ENCODE measurements at places on chromosomes 3 and 15.

- DNase-seq, result no peak
Observed at GRCh38 chr3:46469680-46470357, 5.1 kb upstream of the LTF start.

DNA sequence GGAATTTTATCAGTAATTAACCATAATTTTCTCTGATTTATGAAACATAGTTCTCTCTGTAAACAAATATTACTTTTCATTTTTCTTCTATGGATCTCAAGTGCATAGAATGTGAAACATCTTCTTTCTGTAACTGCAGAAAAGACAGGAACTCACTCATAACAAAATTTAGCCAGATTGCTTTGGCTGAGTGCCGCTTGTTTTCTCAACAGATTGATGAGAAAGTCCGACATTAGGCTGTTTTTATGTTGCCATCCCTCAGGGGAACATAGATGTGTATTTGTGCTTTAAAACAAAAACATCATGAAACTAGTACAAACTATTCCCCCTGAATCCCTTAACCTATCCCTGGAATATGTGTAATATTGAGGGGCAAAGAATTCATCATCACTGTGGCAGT is 154.2 kb downstream of the B3GALNT1 start:
- no peak for DNase-seq

DNA sequence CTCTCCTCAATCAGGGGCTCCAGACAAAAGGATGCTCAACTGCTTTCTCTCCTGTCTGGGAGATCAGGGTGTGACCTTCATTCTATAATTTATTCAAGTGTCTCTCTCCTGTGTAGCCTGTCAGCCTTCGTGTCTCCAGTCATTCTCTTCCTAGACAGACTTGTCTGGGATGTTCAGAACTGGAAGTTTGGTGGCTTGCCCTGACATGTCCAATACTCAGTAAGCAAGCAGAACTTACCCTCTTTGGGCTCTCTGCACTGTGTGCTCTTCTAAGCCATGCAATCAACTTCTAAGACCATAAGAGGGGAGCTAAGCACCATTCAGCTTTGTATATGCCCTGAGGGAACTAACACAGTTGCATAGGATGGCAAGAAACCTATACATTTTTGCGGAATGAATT is 14.1 kb downstream of the ACKR2 start:
- no peak for DNase-seq

- DNase-seq, result no peak
Observed at GRCh38 chr3:172066880-172067796, 27.8 kb downstream of the FNDC3B start.

GRCh38 chr15:63157891-63158431 is 684 bp upstream of the RPS27L start:
- DNase-seq, result no peak

GRCh38 chr3:134803652-134804051 is 8.6 kb downstream of the EPHB1 start:
- no peak for DNase-seq

DNA sequence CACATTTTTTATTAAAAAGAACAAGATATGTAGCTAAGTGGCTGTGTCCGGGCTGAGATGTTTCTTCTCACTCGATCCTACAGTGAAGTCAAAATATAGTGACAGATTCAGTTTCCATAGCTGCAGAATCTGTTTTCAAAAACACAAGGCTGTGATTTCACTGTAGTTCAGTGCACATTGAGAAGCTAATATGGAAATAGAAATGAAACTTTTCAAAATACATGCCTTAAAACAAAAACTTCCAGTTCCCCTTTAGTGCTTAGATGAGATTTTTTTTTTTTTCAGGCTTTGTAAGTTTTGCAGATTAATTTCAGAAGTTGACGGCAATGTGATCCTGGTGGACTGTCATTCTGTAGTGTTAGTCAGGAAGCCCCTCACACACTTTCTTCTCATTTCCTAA is 23.8 kb upstream of the TRAK1 start:
- DNase-seq, result no peak
